ENCODE measurements at places on chromosomes 6 and 20.

- DNase-seq = no peak
These were observed 6.6 kb upstream of the SERPINB6 start for GRCh38 chr6:2977799-2978590.

- DNase-seq = peak; percentile 14
These were observed 104.9 kb upstream of the IYD start for GRCh38 chr6:150263765-150264404.

- no peak for DNase-seq
These were observed 14.4 kb downstream of the CYB5R4 start for GRCh38 chr6:83873869-83874268.

GRCh38 chr6:166864333-166864732 is 92.0 kb downstream of the RNASET2 start:
- no peak for DNase-seq

- DNase-seq = no peak
These were observed 20.3 kb upstream of the ZFAND3 start for GRCh38 chr6:37799263-37799644.

DNA sequence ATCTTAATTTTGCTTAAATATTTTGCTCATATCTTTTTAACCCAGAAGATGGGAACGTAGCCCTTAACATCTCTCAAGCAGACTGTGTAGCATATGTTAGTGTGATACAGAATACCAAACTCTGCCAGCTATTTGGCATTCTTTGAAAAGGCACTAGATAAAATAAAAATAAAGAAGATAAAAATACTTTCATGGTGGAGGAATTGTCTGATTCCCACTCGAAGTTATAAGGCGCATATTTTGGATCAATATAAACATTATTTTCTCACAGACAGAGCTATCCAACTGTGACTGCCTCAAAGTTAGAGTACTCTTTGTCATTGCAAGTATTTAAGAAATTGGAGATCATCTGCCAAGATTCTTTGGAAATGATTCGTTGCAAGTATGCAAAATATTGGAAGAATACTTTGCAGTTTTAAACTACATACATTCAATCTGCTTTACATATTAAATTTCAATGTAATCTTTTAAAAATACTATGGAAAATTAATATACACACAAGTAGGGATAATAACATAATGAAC is 10.8 kb upstream of the EEF1E1 start:
- DNase-seq = no peak

DNA sequence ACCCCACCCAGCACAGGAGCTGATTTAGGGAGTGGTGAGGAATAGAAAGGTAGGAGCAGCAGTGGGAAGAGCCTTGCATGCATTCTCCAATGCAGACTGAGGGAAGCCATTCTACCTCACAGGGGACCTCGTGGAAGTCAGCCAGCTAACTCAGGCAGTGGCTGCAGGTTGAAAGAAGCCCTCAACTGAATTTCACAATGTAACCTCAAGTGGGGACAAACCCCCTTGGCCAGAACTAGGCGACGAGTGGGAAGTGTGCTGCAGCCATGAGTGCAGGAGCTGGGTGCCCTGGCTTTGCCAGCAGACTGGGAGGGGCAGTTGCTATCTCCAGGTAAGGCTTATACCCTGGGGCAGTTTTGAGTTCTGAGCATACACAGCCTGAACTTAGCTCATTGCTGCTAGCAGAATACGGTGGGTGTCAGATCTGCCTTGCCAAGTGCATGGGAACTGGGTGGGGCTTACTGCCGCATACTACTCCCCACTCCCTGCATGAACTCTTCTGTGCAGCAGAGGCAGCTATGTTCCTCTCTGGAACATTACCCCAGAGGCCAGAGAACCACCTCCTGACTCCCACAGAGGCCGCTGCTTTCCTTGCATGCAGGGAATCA is 126.5 kb downstream of the CDK19 start:
- DNase-seq = no peak

GRCh38 chr20:51511861-51512619 is 30.5 kb downstream of the NFATC2 start:
- peak; percentile 43 for DNase-seq

- DNase-seq = no peak
These were observed 155.1 kb upstream of the MLIP start for GRCh38 chr6:53956068-53956711.

DNA sequence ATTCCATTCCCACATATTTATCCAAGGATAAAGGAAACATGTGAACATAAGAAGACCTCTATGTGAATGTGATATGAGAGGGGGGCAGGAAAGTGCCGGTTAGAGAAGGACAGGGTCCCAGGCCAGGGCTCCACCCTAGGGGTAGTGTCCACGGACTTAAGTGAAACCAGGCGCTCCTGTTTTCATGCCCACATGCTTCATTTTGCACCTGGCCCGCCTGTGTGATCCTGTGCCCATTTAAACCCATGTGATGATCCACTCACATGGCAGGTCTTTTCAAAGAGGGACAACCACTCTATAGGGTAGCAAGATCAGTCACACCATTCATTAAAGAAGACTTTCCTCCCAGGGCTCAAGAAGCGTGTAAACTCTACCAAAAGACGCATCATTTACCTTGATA is 865.3 kb upstream of the GJE1 start:
- DNase-seq = no peak

- no peak for DNase-seq
These were observed at the start of gene FNDC1 for GRCh38 chr6:159169193-159169555. TSS of gene FNDC1 (plus strand) at chr6:159169400. CDS start at chr6:159169597, 197 bp downstream.

DNA sequence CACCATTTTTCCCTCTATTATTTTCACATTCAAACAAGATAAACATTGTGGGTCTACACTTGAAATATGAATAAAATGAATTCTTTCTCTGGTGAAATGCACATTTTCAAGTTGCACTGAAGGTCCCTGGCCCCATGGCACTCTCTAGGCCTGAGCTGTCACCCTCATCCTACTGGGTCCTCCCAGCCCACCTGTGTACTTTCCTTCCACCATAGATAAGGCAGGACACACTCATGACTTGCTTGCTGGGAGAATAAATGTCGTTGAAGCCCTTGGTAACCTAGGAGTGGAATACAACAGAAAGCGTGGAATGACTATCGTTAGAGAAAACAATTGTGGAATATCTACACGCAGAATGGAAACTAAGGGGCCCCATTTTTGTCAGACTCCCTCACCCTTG is 101.0 kb upstream of the QKI start:
- DNase-seq = no peak

DNA sequence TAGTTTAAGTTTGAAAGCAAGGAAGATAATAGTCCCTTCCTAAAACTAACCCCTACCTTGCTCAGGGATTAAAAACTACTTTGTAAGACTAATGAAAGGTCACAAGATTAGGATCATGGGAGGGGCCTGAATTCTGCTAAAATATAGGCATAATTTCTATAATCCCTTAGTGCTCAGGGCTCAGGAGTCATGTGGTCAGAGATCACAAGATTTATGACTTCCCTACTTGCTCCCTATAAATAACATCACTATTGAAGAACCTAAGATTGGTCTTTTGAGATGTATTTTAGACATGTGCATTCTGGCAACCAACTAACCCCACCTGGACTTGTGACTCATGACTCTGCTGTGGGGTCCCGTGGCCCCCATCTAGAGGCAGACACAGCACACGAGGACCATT is 81.1 kb downstream of the STMND1 start:
- DNase-seq = no peak

GRCh38 chr6:20169119-20169557 is 43.1 kb downstream of the MBOAT1 start:
- DNase-seq = no peak

DNA sequence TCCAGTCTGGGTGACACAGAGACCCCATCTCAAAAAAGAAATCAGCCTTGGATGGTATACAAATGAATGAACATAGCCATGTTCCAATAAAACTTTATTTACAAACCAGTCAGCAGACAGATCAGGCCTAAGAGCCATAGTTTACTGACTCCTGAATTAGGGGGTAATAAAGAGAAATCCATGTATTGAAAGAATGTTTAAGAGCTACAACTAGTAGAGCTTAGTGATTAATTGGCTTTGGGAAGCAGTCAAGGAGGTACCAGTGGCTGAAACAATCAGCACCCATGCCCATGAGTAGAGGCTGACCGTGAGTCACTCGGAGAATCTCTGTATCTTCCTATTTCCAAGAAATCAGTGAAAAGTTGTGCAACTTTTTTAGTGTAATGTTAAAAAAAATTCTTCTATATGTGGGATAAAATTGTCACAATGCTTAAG is 223.6 kb upstream of the RREB1 start:
- no peak for DNase-seq

- no peak for DNase-seq
These were observed 12.2 kb downstream of the IGF2R start for GRCh38 chr6:159981071-159981402.

GRCh38 chr20:62011403-62011790 is 54.3 kb downstream of the TAF4 start:
- no peak for DNase-seq

- no peak for DNase-seq
These were observed 366.8 kb upstream of the KHDRBS2 start for GRCh38 chr6:62652692-62653328.

GRCh38 chr6:56172144-56172543 is 75.2 kb downstream of the COL21A1 start:
- no peak for DNase-seq

DNA sequence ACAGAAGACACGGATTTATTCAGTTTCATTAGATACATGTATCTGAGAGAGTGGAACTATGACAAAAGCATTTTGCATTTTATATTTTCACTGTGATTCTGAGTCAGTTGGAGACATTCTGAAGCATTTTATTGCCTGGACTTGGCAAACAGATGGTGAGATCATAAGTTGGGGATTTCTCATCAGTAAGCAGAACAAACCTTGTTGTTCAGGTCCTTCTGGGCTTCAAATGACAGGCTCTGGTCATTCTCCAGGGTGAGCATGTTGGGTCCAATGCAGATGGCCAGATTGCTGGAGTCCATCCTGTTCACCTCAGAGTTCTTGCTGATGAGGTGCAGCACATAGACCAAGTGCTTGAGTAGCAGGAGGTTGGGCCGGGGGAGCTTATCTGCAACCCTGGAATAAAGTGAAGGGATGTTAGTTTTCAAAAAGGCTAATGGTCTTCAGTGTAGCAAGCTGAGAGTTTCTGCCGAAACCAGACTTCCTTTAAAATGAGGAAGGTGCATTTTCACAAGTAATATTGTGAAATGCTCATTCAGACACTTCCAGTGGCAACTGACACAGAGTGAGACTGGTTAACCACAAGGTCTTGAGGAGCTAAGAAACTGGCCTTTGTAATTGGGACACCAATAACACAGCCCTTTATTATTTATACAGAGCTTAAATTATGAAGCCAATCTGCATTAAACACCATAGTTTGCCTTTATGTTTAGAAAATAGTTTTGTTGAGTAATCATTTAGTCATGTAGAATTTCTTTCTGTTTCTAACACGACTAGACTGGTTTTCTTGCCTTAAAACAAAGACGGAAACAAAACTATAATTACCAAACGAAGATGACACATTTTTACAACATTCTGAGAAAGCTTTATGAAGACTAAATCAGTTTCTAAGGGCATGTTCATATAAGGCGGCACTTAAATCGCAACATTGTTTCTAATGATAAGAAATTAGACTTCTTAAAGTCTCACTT is 5.6 kb downstream of the TAGAP start:
- DNase-seq = peak; percentile 14

DNA sequence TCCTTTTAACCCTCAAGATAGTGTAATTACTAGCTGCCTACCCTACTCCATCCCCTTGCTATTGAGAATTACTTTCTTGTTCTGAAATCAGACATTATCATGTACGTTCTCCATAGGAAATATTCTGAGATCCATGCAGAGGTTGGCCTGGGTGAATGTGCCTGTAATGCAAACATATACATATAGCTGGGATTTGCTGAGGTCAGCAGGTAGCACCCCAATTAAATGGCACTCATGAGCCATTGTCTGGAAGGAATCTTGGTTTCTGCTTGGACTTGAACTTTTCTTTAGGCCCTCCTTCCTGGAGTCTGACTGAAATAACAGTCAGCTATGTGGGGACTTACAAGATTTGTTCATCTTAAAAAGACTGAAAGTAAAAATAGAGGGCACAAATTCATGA is 3.7 kb downstream of the HLA-DQB2 start:
- no peak for DNase-seq

DNA sequence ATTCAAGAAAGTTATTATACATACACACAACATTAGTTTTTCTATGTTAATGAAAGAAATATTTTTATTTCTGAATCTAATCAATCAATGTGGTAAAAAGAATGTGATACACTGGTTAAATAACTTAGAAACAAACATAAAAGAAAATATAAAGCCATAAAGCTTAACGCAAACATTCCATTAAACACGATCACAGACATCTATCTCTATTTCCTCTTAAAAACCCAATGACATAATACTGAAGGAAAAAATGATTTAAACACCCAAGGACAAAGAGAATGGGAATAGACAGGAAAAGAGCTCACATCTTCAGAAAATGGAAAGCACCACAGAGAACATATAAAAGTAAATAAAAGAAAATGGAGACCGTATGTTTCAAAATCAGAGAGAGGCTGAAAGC is 19.4 kb downstream of the ZUP1 start:
- no peak for DNase-seq

- no peak for DNase-seq
These were observed 69.7 kb downstream of the DLL1 start for GRCh38 chr6:170221052-170221752.

DNA sequence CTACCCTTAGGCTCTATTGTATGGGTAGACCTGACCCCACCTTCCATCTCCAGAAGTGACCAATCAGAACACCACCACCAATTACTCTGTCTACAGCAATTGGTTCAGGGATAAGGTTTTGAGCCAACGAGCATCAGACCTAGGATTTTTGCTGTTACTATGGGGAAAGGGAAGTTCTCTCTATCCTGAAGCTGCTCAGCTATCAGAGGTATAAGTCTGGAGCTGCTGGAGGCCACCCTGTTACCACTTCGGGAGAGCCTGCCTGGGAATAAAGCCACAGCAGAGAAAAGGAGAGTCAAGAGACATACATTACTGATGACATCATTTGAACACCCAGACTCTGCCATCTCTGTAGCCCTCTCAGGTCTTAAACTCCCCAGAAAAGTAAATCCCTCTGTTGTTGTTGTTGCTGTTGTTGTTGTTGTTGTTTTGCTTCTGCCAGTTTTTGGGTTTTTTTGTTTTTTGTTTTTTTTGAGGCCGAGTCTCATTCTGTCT is 94.5 kb downstream of the PREX1 start:
- DNase-seq = no peak

- DNase-seq = no peak
These were observed 63.0 kb upstream of the EYA2 start for GRCh38 chr20:46831633-46832011.

- DNase-seq = no peak
These were observed 2.9 kb downstream of the STX11 start for GRCh38 chr6:144153260-144153659.

GRCh38 chr6:45226081-45226480 is 102.0 kb upstream of the RUNX2 start:
- no peak for DNase-seq

GRCh38 chr6:2476376-2476775 is 231.0 kb upstream of the GMDS start:
- no peak for DNase-seq

DNA sequence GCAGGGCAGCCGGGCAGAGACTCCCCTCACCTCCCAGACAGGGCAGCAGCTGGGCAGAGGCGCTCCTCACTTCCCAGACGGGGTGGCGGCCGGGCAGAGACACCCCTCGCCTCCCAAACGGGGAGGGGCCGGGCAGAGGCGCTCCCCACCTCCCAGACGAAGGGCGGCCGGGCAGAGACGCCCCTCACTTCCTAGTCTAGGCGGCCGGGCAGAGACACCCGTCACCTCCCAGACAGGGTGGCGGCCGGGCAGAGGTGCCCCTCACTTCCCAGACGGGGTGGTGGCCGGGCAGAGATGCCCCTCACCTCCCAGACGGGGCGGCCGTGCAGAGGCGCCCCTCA is 6.6 kb upstream of the PRIM2 start:
- DNase-seq = no peak

- DNase-seq = no peak
These were observed 22.8 kb downstream of the FAM120B start for GRCh38 chr6:170329321-170329720.

Data from CD4-positive, alpha-beta T cell treated with Interleukin-6 for 4 hours (primary cell).